ENCODE measurements at places on chromosomes 12 and 14.
A peak's percentile ranks its signal among the peaks of the same experiment; 100 is the strongest.

- DNase-seq: no peak
These were observed 56.9 kb upstream of the MAP1LC3B2 start for GRCh38 chr12:116502141-116502725.

GRCh38 chr14:22532345-22533056, 56.5 kb downstream of the DAD1 start:
- no peak for DNase-seq

DNA sequence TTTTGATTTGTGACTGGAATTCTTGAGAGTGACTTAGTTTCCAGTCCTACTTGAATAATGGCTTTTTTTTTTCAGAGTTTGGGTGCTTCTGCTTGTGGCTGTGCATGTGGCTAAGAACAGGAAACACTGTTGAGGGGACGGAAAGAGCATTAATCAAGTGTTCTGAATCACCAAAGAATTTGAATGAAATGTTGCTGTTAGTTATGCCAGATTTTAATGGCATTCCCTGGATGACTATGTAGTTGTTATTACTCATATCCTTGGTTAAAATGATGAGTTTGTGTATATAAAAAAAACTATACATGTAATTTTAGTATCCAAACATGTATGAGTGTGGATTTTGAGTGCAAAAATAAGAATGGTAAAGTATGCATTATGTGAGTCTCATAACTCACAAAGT, 347.9 kb downstream of the BCAT1 start:
- DNase-seq: no peak

DNA sequence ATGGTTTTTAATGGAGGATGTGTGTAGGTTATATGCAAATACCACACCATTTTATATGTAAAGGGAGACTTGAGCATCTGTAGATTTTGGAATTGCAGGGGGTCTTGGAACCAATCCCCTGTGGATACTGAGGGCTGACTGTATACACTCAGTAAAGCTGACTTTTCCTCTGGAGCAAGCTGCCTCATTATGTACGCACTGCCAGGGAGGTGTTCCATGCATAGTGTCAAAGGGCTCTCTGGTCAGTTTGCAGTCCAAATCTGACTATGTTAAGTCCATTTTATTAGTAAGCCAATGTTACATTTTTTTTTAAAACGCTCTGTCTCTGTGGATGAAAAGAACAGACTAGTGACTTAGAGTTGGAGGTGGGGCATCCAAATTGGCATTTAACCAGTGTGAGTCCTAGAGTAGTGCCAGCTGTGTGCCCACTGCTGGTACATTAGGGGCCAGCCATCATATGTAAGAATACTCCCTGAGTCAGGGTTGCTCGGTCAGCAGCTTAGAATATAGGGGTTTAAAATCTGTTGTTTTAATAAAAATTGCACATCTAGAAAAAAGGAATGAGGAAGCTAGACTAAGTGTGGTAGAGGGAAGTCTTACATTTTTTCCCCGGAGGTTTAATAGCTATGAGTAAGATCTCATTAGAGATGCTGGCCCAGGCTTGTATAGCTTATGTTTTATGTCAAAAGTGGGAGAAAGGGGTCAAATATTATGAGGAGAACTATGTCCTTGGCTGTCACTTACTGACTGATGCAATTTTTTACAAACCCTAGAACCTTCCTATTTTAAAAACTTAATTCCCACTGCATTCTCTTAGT, 87.0 kb downstream of the TESC start:
- DNase-seq: no peak

GRCh38 chr12:96445691-96446583, 43.4 kb upstream of the CFAP54 start:
- peak; percentile 21 for DNase-seq

DNA sequence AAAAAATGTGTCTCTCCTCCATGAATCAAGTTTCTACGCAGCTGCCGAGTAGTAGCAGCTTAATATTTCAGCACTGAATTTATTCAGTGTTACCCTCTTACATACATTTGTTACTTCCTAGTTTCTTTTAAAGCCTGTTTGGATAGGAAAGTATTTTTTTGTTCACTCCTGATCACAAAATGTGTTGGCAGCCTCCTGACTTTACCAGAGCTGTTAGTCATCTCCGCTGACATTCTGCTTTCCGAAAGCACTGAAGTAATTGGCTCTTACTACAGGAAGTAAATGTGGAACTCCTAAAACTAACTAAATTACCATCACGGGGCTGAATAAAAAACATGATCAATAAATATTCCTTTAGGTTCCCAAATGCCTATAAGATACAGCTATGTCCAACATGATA, 225.5 kb downstream of the EPS8 start:
- DNase-seq: no peak

GRCh38 chr14:60738843-60739508, 4.4 kb downstream of the MNAT1 start:
- DNase-seq: no peak

DNA sequence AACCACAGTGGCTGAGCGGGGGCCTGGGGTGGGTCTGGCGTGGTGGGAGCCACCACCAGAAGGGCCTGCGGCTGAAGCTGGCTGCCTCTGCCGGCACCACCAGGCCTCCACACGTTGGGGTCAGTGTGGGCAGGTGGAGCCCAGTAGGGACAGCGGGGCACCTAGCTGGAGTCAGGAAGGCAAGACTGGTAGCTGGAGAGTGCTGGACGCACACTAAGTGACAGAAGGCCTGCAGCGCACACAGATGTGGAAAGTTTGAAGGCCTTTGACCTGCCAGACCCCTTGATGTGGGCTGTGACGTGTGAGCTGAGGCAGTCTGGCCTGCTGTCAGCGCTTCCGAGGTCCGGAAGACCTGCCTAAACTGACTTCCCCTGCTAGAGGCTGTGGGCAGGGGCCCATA, 26.3 kb downstream of the RIN3 start:
- no peak for DNase-seq

DNA sequence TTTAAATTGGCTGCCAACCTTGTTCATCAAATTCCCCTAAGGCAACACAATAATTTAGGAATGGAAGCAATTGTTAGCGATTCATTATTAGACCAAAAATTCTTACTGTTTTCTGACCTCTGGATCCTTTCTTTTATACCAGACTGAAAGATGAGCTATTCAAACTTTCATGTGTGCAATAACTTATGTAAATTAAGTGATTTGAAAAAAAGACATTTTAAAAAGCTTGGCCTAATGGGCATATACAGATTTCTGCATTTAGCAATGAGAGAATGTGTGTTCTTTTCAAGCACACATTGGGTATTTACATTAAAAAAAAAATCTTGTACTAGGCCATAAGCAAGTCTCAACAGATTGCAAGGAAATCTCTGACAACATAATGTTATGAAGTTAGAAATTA, 65.5 kb downstream of the C12orf75 start:
- no peak for DNase-seq
